Sciatic nerve (tissue), 2 donors: ENCODE measurements at places on chromosomes 12 and 14.

DNA sequence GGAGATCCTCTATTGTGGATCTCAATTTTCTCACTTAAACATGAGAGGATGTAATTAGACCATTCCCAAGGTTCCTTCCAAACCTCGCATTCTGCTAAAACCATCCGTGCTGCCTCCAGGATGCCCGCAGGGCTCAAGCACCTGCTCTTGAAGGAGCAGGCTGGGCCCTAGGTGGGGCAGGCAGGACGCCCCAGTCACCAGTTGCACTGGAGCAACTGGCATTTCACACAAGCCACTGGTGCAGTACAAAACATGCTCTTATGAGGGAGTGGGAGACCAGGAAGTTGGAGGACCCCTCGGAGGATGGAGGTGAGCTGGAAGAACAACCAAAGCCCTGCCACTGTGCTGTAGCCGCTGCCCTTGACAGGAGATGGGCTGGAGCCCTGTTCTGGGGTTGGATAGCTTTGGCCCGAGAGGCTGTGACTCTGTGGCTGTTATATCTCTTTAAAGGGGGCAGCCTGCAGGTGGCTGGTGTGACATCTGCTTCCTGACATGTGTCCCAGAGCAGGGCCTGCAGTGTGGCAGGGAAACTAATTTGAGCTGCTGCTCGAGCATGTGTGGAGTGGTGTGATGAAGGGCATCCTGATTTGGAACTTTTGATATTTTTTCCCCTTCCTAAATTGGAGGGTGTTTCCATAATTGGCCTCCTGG is 122.2 kb downstream of the CRACR2A start:
- no peak for DNase-seq

DNA sequence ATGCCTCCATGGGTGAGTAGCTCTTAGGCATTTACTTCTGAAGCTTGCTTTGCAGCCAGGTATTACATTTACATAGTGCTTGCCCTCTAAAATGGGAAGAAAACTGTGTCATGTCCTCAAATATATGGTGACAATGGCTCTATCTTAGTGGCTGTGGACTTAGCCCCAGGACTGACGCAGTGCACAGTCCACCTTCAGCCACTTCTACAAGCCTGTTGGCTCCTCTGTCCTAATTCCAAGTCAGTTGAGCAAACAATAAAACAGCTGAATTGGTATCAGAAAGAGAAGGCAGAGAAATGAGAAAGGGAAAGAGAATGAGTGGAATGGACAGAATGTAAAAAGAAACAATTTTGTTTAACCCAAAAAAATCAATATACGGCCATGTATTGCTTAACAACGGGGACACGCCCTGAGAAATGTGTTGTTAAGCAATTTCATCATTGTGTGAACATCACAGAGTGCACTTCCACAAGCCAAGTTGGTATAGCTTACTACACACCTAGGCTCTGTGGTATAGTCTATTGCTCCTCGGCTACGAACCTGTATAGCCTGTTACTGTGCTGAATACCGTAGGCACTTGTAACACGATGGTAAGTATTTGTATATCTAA is 93.5 kb downstream of the GRIN2B start:
- DNase-seq = no peak

DNA sequence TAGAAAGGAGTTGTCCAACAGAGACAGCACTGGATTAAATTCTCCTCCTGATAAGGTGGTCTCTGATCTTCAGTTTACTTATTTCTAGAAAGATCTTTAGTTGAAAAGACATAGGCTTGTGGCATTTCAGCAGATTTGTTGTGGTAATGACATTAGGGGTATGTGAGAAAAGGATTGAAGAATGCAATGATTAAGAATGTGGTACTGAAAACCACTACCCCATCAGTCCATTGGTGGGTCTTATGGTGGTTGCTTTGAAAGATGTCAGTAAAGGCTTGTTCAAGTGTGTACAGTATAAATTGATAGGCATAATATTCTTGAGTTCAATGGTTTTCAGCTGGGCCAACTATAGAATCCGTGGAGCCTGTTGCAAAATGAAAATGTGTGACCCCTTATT is 10.8 kb downstream of the PPFIBP1 start:
- DNase-seq = no peak

GRCh38 chr12:121545480-121545879 is 35.3 kb downstream of the KDM2B start:
- no peak for DNase-seq
